ENCODE measurements at places on chromosomes 7 and 10.

GRCh38 chr7:151941009-151941408 is 15.2 kb upstream of the GALNTL5 start:
- DNase-seq = no peak

DNA sequence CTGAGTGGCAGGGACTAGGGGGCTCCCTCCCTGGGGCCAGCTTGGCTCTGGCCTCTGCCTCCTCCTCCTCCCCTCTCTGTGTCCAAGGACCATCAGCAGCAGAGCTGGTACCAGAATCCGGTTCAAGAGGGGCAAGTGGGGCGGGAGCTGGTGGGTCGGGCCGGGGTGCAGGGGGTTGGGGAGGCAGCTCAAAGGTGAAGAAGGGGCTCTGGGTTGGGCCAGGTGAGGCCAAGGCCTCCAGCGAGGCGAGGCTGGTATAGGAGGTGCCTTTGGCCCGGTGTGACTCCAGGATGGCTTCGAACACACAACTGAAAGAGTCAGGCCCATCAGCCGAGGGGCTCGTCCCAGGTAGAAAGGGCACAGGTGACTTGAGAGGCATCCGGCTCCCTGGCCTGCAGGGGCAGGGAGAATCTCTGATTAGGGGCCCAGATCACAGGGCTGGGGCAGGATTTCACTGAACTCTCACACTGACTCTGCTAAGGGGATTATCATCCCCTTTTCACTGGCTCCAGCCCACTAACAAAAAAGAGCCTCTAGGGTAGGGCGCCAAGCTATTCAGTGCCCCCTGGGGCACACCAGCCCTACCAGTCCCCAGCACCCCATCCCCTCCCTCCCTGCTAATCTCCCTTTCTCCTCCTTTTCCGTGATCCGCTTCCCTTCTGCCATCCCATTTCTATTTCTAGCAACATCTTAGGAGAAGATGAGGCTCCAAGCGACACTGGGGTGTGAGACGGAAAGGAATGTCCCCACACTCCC is 4.6 kb downstream of the PSD start:
- no peak for DNase-seq

GRCh38 chr10:48541144-48541795 is 63.6 kb downstream of the ARHGAP22 start:
- DNase-seq = no peak

DNA sequence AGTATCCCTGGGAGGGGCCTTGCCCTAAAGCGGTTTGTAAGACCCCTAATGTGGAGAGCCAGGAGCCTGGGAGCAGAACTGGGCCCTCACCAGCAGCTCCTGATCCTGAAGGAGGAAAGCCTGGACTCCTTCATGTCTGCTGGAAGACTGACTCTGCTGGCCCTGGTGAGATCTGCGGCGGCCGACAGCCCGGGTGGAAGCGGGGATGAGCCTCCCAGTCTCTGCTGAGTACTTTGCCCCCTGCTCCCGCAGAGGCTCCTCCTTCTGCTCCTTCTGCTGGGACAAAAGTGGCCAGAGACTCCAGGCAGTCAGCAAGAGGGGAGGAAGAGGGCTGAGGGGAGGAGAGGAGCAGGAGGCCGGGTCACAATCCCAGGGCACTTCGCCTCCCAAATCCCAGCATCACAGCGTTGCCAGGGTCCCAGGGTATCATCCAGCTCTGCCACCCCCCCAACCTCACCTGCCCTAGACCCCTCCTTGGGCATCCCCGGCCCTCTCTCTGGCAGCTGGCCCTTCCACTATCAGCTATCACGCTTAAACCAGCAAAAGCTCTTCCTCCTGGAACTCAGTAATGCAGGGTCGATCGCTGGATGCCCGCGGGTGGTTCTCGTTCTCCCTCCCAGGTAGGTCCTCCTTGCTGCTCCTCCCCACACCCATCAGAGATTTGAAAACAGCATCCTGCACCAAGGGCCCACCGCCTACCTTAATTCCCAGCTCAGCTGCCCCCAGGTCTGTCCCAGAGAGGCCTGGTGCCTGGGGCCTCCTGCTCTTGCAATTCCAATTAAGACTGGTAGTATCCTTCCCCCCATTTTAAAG is 7.9 kb downstream of the TBATA start:
- no peak for DNase-seq

GRCh38 chr10:78934532-78934898 is 134.3 kb upstream of the ZMIZ1 start:
- no peak for DNase-seq

All from activated CD8-positive, alpha-beta memory T cell treated with anti-CD3 and anti-CD28 coated beads for 1 hour (primary cell).